ENCODE measurements at places on chromosomes 7 and 10. TPM values are rescaled to one million over a fixed set of nuclear protein-coding genes. Genes with fewer than 3 reads are reported as not detected.

GRCh38 chr10:72331575-72332422 is 22.9 kb downstream of the DNAJB12 start:
- peak; percentile 95 for DNase-seq

Gene TECTB
- not detected for total RNA-seq

Gene HMX3
- total RNA-seq = not detected

GRCh38 chr7:114922026-114922651 is at the start of gene MDFIC:
Gene MDFIC (plus strand): TSS chr7:114922094. CDS start chr7:114923034, 940 bp downstream.
- peak; percentile 94 for DNase-seq

DNA sequence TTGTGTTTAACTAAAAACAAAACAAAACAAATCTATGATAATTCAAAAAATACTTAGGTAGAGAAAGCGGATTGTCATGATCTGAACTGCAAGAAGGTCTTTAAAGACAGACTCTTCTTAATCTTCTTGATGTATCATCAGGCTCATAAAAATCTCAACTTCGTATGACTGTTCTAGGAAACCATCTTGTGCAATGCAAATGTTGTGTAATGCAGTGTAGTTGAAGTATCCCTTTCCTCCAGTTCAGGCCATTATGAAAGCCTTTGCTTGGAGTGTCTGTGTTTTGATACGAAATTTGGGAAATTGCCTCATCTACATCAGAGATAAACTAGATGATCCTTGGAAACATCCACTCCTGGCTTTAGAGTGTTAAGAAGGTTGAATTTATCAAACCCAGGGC is 30.9 kb downstream of the CDK1 start:
- DNase-seq = no peak

DNA sequence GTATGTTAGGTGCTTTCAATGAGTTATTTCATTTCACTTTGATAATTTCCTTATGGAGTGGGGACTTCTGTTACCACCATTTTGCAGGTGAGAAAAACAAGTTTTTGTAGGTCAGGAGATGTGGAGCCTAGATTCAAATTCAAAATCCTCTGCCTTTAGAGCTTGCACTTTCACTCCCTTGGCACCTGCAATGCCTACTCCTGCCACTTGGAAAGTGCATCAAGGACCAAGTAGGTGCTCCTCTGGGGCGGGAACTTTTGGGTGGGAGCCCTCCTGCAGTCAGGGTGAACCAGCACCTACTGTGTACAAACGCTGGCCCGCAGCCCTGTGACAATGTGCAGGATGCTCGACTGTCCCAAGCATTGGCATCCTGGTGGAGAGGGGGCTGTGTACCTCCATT is 199.0 kb downstream of the EMX2 start:
- no peak for DNase-seq

DNA sequence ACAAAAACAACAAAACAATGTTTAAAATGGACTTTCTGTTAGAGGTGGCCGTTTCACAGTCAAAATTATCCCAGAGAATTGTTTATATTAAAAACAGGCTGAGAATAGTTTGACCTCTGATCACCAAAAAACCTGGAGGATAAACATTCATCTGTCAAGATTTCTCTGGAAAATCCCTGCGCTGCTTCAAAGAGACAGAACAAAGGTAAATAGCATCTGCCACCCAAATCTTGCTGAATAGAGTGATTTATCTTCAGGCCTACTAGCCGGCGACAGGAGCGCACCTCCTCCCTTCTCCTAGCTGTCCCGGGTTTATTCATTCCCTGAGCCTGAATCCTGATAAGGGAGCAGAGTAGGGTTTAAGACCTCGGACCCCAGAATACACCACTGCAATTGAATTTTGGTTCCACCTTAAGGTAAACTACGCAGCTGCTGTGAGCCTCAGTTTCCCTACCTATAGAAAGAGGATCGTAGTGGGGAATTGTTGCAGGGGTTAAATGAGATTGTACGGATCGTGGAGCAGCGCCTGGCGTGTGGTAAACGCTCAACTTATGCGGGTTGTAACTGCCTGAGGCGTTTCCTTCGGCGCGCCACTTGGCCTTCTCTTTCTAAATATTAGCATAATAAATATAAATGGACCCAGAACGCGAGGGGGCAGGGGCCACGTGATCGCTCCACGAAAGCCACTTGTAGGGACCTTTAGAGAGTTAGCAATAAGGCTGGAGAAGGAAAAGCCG is 498 bp upstream of the ST7 start:
- DNase-seq = peak; percentile 11

- peak; percentile 90 for DNase-seq
Measured at GRCh38 chr10:73814896-73815718, 3.7 kb upstream of the NDST2 start.

DNA sequence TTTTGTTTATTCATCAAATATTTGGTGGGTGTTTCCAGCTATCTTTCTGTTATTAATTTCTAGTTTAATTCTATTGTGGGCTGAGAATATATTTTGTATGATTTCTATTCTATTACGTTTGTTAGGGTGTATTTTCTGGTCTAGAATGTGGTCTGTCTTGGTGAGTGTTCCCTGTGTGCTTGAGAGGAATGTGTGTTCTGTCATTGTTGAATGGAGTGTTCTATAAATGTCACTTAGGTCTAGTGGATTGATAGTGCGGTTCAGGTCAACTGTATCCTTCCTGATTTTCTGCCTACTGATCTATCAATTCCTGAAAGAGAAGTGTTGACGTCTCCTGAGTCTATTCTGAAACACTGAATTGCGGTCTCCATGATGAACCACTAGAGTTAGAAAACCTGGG is 8.5 kb downstream of the HTRA1 start:
- no peak for DNase-seq

DNA sequence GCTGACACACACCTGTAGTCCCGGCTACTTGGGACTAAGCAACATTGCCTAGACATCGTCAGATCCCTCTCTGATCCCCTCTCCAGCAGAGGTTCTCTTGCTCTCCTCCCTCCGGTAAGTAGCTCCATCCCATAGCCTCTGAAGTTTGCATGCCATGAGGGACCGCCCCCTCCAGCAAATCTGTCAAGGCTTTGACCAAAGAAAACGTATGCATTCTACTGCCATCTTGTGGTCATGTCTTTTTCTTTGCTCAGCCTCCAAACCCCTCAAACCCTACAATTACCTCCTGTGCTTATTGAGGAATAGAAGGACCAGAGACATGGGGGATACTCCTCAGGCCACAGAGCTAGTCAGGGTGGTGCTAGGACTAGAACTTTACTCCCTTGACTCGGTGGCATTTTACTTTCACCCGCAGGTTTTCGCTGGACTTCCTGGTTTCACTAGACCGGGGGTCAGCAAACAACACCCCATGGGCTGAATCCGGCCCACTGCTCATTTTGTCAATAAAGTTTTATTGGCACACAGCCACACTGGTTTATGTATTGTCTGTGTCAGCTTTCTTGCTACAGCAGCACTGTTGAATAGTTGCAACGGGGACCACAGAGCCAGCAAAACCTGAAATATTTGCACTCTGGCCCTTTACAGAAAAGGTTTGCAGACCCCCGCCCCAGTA is 202.6 kb upstream of the FOXK1 start:
- DNase-seq = peak; percentile 80

DNA sequence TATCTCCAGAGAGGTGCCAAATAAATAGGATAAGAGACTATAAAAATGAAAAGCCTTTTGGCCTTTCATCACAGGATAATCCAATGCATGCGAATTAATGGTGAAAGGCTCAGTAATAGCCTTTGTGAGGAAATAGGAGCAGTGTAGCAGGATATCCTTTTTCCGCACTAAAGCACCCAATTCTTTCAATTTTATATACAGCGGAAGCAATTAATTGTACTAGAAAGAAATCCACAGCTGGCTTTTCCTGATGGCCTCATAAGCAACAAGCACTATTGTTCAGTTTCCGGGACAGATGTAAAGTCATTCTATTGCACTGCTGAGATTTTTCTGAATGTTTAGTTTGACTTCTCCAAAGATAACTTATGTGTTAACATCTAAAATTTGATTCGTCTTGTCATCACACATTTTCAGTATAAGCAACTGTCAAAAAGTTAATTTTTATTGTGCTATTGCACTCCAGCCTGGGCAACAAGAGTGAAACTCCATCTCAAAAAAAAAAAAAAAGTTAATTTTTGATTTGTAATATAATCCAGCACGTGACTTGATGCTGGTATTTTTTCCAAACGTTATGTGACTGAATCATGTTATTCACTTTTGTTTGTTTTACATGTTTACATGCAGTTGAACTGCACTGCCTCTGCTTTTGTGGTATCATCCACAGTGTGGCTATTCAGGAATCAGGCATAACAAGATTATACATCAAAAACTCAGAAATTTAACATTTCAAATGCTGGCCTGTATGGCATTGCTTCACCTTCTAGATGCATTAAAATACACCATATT is 8.4 kb upstream of the BMPR1A start:
- DNase-seq = no peak

- DNase-seq = no peak
Measured at GRCh38 chr10:102505462-102506115, 1.8 kb downstream of the SUFU start.

GRCh38 chr10:93063977-93064660 is 3.5 kb downstream of the CYP26C1 start:
- DNase-seq = peak; percentile 62

Gene AHR
- 274 TPM for total RNA-seq

DNA sequence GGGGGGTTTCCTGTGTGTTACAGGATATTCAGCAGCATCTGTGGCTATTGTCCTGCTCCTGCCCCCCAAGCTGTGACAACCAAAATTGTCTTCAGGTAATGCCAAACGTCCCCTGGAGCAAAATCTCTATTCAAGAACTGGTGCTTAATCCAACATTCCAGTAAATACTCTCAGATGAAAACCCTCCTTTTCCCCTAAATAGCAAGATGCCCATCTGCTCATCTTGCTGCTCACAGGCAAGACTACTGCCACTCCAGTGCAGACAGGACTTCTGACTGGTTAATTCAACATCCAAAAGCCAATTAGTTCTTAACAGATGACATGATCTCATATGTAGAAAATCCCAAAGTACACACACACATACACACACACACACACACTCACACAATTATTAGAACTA is 20.5 kb upstream of the JAZF1 start:
- DNase-seq = no peak

Gene ENKUR
- total RNA-seq = not detected

- peak; percentile 75 for DNase-seq
Measured at GRCh38 chr10:4512671-4513240, 313.3 kb upstream of the AKR1E2 start.

Gene GCK
- not detected for total RNA-seq

Gene TMEM176B
- total RNA-seq = not detected

- DNase-seq = peak; percentile 58
Measured at GRCh38 chr7:6656413-6656812, 19.3 kb downstream of the ZNF316 start.

DNA sequence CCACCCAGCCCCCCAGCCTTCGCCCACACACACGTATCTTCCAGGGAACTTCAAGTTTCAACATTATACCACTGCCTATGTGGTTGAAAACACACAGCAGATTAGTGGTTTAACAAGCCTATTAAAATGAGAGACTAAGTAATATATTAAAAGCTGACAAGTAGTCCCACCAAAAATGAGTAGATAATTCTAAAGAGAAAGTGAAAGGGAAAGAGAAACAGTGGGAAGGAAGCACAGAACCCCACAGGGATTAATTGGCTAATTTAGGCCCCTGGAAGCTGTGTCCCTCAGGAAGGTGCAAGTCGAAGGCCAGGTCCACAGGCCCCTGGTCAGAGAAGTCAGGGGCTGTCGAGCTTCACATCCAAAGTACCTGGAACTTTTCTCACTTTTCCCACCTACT is 210.5 kb upstream of the YAE1 start:
- no peak for DNase-seq

Gene PIK3AP1
- total RNA-seq = 0.36 TPM

DNA sequence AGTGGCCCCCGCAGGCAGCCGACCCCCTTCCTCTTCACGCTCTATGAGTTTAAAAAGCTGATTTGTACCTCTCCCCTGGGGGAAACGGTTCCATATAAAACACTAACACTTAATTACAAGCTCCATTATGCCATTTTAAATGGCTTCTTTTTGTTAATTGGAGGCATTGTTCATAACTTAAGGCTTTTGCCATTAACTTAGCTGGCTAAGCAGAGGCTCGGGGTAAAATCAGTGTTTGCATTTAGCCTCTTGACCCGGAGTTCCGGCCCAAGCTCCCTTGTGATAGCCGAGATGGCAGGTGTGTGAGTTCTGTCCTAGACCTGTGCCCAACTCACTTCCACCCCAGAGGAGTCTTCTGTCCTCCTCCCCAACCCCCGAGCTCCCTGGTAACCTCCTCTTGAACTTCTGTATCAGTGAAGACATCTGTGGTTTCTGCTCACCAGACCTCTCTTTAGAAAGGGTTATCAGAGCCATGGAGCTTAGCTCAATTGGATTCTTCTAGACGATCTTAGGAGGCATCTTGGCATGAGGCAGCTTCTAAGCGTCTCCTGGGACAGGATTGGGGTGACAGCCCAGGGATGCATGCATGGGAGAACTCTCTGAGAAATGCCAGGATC is 34.2 kb upstream of the SH2B2 start:
- peak; percentile 55 for DNase-seq
